ENCODE measurements at places on chromosomes 5 and 9.
A peak's percentile ranks its signal among the peaks of the same experiment; 100 is the strongest.

DNA sequence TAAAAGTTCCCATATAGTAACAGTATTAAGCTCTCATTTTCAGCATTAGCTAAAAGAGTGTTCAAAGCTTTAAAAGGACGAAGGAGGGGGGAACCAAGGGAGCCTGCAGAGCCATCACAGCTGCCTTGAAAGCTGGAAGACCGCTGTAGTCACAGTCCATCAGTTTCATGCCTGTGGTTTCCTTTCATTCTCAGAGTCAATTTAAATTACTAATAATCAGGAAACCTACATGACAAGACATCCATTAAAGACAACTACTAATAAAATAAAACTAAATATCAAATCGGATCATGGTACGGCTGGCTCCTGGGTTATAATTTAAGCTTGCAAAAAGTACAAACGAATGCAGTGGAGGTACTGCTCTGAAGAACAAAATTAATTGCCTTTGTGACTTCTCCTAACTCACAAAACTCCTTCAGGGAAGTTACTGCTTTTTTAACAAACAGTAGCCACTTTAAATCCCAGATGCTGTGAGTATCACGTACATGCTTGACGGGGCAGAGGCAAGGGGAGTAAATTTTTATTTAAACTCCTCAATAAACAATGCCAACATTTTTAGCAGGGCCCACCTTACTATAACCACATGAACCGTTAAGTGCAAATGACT lies 213.5 kb downstream of the DENND1A start:
- no peak for DNase-seq

GRCh38 chr5:110055302-110055701 lies 365.6 kb downstream of the MAN2A1 start:
- peak; percentile 18 for DNase-seq

GRCh38 chr5:119333421-119333851 lies 22.4 kb upstream of the TNFAIP8 start:
- DNase-seq, result no peak

DNA sequence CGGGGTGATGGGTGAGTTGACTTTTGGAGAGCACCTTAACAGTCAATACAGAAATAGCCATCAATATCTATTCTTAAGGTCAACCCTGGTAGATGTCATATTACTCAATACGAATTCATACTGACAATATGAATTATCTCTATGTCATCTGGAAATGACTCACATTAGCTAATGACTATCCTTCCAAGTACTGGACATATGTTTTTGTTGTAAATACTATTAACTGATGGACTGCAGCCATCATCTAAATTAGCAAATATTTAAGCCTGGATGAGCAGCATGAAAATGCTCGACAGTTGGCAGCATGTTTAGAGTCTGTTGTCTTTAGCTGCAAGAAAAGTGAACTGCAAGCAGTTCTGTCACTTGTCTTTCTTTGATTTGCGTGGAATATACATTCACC lies 19.6 kb upstream of the ISOC1 start:
- DNase-seq, result no peak

DNA sequence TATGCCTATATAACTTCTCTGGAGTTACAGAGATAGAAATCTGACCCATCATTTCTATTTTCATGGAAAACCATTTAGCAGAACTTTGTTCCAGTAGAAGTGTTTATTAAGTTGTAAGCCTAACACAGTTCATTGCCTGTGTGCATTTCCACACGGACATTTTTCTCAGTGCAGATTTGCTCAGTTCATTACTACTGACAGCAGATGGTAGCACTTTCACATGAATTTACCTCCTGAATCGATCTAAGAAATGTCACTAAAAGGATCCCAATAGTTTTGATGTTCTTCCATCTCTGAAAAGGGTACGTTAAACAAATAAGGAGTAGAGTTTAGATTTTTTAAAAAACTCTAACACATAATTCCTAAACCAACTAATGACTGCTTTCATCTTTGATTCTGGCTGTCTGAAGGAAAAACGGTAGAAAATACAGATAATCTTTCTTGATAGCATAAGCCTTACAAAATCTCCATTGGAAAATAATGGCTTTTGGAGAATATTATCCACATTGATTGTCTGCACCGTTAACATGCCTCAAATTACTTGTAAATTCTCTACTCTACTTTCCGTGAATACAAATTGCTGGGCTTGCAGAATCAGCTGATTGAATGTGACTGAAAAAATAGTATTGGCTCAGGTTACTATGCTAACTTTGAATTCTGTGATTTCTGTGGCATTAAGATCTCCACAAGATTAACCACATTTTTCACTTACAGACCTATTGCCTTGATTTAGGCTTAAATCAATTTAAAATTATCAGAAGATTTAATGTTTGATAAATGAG lies 33.1 kb downstream of the RPS23 start:
- no peak for DNase-seq

GRCh38 chr5:56116599-56117141 lies 116.5 kb downstream of the ANKRD55 start:
- DNase-seq, result no peak

GRCh38 chr5:87399720-87400119 lies 13.0 kb downstream of the CCNH start:
- no peak for DNase-seq

DNA sequence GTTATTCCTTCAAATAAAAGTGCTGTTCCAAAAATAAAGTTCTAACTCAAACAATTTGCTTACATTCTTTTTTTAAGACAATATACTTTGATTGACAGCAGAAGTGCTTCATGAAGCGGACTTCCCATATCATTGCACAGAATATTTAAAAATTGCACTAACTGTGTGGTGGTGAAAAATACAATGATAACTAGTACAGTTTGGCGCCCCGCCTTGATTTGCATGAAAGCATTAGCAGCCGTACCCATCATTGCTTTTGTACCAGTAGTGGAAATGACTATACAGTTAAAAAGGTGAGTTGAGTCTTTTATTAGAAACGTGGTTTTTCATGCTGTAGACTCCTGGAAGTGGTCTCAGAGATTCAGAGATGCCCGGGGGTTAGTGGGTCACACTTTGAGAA lies 69.5 kb upstream of the MAP3K1 start:
- DNase-seq, result no peak

GRCh38 chr5:169905017-169905416 lies 75.3 kb downstream of the INSYN2B start:
- no peak for DNase-seq

GRCh38 chr5:135423146-135423845 lies 23.9 kb downstream of the DCANP1 start:
- DNase-seq, result no peak

DNA sequence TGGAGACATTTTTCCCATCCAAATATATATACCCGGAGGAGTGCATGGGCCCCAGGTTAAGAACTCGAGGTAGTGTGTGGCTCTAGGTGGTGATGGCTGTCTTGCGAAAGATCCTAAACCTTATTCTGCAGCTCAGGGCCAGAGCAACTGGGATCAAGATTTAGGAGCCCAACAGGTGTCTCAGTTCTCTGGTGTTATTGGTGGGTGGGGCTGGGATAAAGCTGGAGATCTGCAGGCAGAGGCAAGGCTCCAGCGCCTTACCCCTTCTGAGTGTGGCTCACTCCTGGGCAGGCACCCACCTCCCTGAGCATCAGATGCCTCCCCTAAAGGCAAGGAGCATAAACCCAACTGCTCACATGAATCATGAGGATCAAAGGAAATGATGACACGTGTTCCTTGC lies 11.2 kb downstream of the UBE2QL1 start:
- no peak for DNase-seq

DNA sequence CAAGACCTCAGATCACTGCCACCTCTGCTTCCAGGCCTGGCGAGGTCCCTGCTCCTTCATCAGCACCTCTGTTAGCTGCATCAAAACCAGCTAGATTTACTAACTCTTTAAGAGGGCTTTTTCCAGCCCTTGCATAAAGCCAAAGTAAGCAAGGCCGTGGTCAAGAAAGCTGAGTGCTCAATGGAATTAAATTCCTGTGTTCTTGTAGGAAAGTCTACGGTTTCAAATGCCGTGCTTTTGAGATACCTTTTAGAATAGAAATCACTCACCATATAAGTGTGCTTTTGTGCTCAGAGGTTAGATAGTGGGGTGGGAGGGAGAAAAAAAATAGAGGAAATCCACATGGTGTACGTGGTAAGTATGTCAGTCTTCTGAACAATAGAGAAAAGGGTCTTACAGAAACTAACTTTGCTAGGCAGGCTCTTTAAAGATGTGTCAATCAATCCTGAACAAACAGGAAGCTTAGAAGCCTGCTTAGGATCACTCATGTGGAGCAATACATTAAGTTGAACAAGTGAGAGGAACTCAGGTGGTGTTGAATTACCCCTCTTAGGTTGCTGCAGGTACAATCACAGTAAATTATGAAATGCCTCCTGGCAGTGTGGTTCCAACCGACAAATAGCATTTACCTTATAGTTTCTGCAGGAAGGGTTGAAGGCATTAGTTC lies 79.7 kb downstream of the SEMA6A start:
- no peak for DNase-seq

Data from GM04503 (cell line).